ENCODE measurements at places on chromosomes 3 and 15.

GRCh38 chr15:93826293-93826692 is 405.1 kb upstream of the MCTP2 start:
- no peak for DNase-seq

DNA sequence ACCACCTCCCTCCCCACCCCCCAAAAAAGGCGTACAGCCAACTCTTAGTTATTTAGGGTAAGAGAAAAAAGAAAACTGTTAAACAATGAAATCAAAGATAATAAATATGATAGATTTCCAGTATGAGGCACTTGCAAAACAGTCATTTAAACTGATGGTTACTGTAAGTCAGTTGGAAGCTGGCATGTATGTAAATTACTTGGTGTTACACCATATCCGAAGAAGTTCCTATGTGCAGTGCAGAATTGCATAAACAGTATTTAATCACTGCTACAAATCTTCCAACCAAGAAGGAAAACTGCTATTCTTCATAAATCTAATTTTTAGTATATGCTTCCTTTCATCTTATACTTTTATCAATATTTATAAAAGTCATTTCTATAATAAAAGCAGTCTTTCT is 62.0 kb downstream of the LEO1 start:
- DNase-seq, result no peak

GRCh38 chr3:52873433-52874159 is 23.8 kb downstream of the STIMATE start:
- no peak for DNase-seq

DNA sequence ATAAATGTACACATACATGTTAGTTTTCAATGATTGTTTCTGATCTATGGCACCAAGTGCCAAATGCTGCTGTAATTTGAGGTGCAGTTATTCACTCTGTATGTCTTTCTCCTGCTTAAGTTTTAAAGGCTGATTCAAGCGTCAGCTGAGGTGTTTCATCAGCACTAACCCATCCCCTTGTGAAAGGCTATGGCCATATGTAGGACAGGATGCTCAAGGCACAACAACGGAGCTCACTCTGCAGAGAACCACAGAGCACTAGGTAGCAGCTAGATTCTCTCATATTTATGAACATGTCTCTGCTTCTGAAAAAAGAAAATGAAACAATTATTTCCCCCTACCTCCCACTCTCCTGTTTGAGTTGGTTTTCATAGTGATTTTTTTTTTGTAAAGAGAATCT is 340.0 kb upstream of the TMCO5A start:
- DNase-seq, result no peak

DNA sequence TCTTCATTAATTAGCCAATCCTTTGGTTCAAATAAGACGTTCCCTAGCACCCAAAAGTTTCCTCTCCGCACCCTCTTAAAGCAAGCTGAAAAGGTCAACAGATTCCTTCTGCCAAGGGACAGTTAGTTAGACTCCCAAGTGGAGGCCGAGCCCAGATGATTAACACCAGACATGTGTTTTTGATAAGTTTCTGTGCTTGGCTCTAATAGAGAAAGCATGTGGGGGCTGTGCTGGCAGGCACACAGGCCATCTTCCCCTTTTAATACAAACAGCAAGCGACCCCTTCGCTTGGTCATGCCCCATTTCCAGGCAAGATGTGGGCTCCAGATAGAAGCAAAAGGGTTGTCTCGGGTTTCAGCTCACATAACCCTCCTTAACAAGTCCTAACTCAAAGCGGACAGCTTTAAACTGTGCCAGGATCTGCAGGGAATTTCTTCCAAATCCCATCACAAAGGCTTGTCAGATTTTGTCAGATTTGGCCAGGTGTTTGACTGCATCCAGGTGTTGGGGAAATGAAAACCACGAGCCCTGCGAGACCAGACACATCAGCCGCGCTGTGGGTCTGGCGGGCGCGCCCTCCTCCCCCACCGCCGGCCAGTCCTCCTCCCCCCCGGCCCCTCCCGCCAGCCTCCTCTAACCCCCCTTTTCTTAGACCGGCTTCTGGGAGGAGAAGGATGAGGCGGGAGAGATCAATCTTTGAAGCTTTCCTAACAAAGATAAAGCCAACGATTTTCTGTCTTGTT is 3.3 kb downstream of the HES1 start:
- no peak for DNase-seq

- DNase-seq, result no peak
Measured at GRCh38 chr3:98733812-98734281, 29.3 kb upstream of the ST3GAL6 start.

DNA sequence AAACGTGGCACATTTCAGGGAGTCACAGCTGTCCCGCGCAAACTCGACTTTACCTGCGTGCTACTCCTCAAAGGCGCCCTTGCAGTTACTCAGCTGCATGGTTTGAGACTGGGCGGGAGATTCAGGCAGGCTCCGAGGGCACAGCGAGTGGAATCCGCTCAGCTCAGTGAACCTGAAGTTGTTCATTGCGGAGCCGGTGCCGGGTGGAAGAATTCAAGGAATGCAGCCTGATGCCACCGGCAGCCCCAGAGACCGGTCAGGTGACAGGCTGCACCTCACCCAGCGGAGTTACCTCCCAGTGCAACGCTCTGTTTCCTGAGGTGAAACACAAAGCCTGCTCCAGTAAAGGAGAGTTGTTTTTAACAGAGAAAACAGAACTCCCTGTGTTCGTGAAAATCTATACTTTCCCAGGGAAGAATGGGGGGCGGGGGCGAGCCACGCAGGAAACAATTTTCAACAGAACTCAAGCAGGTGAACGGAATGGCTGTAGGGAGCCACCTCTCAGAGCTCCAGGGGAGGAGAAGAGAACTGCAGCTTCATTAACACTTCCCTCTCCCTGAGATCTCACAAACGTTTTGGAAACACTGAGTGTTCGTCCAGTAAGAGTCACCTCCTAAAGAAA is 3.8 kb downstream of the VEPH1 start:
- DNase-seq, result no peak

DNA sequence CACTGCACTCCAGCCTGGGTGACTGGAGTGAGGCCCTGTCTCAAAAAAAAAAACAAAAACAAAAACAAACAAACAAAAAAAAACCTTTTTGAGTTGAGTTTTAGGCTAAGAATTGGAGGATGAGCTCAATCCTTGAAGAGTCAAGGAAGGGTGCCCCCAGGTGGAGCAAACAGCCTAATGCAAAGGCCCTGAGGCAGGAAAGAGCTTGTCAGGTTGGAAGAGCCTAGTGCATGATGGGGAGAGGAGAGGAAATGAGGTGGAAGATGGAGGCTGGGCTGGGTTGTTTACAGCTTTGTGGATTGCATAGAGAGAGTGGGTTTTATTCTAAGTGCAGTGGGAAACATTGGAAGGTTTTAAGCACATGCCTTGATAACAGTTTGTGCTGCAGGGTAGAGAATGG is 2.1 kb upstream of the SNX22 start:
- DNase-seq, result no peak

- no peak for DNase-seq
Measured at GRCh38 chr3:169509359-169509758, 154.2 kb downstream of the MECOM start.

Data from smooth muscle cell of the brain vasculature (primary cell).